ENCODE measurements at places on chromosomes 11 and 22.
A peak's percentile ranks its signal among the peaks of the same experiment; 100 is the strongest.

- DNase-seq = no peak
Observed at GRCh38 chr11:119258180-119258579, 52.0 kb downstream of the CBL start.

DNA sequence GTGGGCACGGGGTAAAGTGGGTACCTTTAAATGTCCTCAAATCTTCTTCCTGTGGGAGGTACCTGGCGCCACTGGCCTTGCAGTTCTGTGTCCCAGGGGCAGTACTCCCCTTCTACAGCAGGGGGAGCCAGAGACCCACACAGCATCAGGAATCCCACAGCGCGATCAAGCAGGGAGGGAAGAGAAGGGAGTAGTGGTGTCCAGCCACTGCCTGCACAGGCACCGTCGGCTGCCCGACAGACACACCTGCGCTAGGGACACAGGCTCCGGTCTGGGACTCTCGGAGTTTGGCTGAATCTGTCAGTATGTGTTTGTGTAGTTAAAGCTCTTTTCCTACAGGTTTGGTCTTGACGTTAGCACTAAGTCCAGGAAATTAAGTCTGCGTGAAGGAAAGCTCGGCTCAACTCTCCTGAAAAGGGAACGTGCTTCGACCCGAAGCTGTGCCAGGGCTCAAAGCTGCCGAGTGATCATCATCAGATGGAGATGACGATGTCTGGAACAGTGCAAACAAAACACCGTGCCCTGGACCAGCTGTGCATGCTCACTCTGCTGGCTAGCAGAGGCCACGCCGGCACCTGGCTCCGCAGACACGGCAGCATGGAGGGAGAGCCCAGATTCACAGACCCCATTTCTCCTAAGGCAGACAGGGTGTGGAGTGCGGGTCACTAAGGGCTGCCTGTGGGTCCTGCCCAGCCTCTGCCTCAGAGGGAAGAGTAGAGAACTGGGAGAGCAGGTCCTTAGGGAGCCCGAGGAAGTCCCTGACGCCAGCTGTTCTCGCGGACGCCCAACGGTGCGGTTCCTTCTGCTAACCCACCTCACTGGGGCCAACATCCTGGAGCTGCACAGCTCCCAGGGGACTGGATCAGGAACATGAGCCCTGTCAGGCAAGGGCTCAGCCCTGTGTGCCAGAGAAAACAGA is 56.0 kb upstream of the BID start:
- peak; percentile 44 for DNase-seq

GRCh38 chr11:67043572-67044349 is 12.9 kb upstream of the RHOD start:
- DNase-seq = no peak

- no peak for DNase-seq
Observed at GRCh38 chr22:45221201-45221600, 19.5 kb downstream of the KIAA0930 start.

DNA sequence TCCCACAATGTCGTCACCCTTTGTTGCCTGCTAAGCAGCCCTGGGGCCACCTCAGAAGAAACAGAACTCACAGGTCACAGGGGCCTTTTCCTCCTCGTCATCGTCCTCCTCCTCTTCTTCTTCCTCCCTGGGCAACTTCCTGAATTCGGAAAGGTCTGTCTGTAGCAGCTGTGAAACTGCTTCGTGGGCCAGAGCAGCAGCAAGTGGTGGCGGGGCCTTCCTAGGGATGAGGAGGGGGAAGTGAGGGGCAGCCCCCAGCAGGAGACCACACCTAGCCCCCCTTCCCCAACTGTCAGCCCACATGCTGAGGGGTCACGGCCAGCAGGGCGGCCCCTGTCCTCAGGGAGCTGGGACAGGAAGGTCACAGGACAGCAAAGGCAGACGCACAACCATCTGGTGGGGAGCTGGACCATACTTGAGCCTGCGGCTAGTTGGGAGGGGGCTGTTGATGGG is 13.2 kb downstream of the PPM1F start:
- DNase-seq = no peak

- no peak for DNase-seq
Observed at GRCh38 chr11:81907996-81908395, 825.7 kb downstream of the FAM181B start.

DNA sequence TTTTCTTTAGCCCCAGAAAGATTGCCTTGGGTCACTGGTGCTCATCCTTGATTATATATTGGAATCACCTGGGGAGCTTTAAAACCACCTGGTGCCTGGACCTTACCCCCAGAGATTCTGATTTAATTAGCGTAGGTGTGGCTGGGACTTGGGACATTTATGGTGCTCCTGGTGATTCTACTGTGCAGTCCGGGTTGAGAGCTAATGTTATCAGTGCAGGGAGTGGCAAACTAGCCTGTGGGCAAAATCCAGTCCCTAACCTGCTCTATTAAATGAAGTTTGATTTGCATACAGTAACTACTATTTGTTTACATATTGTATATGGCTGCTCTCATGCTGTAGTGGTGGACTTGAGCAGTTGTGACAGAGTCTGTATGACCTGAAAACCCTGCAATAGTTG is 134.0 kb upstream of the SORL1-AS1 start:
- DNase-seq = no peak

GRCh38 chr22:27495325-27495724 is 306.2 kb downstream of the MN1 start:
- no peak for DNase-seq

DNA sequence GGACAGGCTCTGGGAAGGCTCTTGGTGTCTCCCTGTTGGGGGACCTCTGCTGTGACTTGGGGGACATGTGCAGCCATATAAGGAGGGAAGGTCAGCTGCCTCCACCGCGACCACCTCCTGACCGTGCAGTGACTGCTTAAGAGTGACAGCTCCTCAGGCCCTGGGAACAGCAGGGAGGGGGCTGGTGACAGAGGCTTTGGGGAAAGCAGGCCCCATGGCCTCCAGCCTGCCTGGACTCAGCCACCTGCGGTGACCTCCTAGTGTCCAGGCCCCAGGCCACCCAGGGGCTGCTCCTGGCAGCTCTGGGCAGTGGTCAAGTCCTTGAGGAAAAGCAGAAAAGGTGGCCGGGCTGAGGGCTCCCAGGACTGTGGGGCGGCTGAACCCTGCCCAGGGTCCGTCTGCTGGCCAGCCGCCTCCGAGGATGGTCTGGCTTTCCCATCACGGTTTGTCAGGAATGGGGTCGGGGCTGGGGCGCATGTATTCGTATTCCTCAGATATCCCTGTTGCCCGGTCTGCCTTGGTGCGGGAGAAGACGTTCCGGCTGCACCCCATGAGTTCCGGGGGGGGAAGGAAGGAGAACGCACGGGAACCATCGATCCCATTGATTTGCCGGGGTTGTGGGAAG is 96.8 kb downstream of the WNT7B start:
- DNase-seq = no peak

GRCh38 chr22:47193606-47194329 is 431.3 kb downstream of the TBC1D22A start:
- no peak for DNase-seq

DNA sequence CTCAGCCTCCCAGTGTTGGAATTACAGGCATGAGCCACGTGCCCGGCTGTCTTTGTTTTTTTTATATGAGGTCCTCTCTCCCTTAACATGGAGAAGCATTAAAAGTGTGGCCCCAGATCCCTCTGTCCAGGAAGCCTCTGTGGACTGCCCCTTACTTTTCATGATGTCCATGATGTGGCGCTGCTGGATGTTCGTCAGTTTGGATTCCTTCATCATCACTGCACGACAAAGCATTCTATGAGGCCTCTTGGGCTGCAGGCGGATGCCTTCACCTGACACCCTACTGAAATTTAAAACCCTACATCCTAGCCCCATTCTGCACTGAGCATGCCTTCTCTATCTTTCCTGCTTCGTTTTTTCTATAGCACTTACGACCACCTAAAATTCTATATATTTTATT is 2.1 kb downstream of the C22orf23 start:
- no peak for DNase-seq

GRCh38 chr11:113926273-113927197 is 21.9 kb downstream of the HTR3B start:
- DNase-seq = no peak

- DNase-seq = no peak
Observed at GRCh38 chr11:34830035-34830434, 86.1 kb downstream of the APIP start.

DNA sequence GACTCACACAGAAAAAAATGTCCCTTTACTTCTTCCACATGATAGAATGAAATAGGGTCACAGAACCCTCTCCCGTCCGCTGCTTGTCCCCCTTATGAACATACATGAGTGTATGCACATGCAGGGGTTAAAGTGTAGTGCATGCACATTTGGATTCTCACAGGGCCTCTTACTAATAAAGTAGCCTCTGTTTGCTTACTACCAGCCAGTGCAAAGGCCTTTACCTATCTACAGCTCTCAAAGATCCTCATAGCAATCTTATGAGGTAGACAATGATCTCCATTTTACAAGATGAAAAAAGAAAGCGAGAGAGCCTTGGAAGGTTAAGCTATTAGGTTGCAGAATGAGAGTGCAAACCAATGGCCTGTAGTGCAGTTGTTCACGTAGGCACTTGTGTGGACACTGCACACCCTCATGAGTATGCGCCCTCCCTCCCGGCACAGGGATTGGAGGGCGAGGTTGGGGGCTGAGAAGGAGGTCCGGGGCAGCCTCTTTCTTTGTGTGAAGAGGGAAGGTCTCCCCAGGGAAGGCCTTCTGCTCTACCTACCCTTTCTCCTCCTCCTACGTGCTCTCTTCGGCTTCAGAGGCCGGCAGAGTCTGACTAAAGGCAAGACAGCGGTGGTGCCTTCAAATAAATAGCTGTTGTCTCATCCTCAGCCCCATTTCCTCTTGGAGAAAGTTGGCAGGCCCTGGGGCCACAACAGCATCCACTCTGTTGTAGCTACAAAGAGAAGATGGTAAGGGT is 91.3 kb downstream of the CEP164 start:
- no peak for DNase-seq

DNA sequence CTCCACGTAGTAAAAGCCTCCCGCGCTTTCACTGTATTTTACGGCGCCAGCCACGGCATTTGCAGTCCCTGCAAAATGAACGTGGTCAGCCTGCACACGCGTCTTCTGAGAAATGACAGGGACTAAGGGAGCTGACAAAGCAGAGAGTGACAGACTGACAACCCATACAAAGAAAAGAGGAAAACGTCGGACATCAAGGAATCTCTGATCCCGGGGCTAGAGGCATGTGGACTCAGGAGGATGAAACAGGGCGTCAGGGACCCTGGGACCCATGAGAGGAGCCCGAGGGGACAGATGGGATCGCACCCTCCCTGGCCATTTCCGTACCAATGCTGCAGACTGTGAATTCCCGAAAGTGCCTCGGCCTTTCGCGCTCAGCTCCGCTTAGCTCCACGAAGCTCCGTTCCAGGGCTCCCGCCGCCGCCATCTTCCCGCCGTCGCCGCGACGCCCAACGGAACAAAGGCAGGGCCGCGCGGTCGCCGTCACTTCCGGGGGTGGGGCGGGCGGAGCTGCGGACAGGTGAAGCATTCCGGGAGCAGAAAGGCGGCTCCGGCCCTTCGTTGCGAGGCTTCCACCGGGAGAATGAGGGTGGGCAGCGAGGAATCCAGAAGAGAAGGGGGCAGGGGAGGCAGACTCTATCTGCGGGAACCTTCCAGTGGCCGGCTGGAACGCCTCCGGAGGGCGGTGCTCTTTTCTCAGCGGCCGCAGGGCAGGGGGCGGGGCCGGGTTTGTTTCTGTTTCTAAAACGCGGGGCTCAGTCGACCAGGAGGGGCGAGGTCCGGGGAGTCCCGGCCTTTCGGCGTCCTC is at the start of gene NUP160:
Gene NUP160, minus strand, starts transcription at position 459 of the 808 bp plus-strand sequence. Its CDS starts 32 bp downstream, at position 427.
- DNase-seq = peak; percentile 23

GRCh38 chr22:50438305-50439275 is 36.2 kb downstream of the SBF1 start:
- DNase-seq = no peak

GRCh38 chr11:66369073-66369894 is 2.3 kb downstream of the SLC29A2 start:
- no peak for DNase-seq

GRCh38 chr11:93221539-93221938 is 23.7 kb upstream of the SLC36A4 start:
- DNase-seq = no peak

DNA sequence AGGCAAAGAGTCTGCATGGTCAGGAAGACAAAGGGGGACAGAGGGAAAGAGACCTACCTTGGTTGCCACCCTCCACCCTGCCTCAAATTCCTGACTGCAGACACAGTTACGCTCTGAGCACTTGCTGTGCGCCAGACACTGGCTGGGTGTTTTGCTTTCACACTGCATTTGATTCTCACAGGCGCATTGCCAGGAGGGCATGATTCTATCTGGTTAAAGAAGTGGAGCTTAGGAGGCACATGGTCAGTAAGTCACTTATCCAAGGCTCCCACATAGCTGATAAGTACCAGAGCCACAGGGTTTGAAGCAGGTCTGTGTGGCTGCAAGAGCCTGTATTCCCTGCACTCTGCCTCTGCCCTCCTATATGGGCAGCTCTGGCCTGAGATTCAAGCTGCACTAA is 103.9 kb downstream of the TIMP3 start:
- DNase-seq = no peak

GRCh38 chr11:125347261-125347585 is 148.8 kb downstream of the FEZ1 start:
- no peak for DNase-seq

DNA sequence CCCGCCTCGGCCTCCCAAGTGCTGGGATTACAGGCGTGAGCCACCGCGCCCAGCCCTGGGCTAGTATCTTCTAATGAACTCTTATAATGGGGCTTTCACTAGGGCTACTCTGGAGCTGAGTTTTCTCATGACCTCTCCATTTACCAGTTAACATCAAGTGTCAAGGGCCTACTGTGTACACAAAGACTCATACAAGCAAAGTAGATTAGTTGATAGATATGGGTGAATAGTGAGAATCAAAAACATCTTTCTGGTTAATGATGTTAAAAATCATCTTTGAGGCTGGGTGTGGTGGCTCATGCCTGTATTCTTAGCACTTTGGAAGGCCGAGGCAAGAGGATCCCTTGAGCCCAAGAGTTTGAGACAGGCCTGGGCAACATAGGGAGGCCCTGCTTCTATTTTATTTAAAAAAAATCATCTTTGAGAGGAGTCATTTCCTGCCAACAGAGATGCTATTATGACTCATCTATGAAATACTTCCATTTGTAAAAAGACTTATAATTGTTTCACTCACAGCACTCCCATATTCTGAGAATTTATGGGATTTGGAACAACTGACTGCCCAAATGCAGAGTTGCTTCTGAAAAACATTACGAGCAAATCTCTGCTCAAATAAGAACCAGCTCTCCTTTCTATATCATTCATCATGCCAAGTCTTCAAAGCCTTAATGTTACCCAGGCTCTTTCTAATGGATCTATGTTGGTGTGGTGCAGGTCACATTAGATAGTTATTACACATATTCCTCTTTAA is 57.0 kb downstream of the GDPD4 start:
- peak; percentile 72 for DNase-seq

DNA sequence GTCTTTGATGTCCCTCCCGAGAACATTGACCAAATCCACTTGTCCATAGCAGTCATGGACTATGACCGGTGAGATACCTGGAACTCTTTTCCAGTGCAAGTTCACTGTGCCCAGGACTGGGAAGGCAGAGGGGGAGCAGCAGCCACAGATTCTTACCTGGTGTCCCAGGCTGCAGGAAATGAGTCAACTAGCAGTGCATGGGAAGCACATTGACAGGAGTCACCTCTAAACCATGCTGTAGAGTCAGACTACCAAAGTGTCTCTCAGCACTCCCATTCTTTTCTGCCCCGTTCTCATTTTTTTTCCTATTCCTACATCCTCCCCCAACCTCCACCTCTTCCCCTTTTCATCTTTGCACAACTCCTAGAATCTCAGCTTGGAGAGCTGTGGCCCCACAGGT is 67.2 kb upstream of the OLFML1 start:
- no peak for DNase-seq

Measured in HS-5 (cell line).